ENCODE measurements at places on chromosomes 12 and 14.

- DNase-seq: no peak
Observed at GRCh38 chr14:103286460-103286859, 47.6 kb upstream of the EIF5 start.

DNA sequence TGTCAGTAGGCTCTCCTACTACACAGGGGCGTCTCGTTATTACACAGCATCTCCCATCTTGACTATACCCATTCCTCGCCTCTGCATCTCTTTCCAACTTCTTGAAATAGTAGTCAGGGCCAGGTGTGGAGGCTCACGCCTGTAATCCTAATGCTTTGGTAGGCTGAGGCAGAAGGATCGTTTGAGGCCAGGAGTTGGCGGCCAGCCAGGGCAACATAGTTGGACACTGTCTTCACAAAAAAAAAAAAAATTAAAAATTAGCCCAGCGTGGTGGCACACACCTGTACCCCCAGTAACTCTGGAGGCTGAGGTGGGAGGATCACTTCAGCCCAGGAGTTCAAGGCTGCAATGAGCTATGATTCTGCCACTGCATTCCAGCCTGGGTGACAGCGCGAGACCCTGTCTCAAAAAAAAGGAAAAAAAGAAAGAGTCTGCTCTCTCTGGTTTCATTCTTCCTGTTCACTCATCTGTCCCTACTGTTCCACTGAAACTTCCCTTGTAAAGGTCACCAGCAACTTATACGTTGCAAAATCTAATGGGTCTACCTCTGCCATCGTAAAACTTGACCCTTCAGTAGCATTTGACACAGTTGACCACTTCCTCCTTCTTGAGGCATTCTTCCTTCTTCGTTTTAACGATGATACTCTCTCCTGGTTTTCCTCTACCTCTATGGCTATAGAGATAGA, 41.0 kb upstream of the PTGR2 start:
- no peak for DNase-seq

- no peak for DNase-seq
Observed at GRCh38 chr14:91891101-91891500, 23.8 kb upstream of the TC2N start.

GRCh38 chr14:99612071-99612737, 8.2 kb upstream of the CCDC85C start:
- no peak for DNase-seq

- DNase-seq: no peak
Observed at GRCh38 chr12:51118706-51119105, 35.3 kb upstream of the CSRNP2 start.

GRCh38 chr12:2941524-2941923, 17.7 kb upstream of the TEAD4 start:
- no peak for DNase-seq

DNA sequence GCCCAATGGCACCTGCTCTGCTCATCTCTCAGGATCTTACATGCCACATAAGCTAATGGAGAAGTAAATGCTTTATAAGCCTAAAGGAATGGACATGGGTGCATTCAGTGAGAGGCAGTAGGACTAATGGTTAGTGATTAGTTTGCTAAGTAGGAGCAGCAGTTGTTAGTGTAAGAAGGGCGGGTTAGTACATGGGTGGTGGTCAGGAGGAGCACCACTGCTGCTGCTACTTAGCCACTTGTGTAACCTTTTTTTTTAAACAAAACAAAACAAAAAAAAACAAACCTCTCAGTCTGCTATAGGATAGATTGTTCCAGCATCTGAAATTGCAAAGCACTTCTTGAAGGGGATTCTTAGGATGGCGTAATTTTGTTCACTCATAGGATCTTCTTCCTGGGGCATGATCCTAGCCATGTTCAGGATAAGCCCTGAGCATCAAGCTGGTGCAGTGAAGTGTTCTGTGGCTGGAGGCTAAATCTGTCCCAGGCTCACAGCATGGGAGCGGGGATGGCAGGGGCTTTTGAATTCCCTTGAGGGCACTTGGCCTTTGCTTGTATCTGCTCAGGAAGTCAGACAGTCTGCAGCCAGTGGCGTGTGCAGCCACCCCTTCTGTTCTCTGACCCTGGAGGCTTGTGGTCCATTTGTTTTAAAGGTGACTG, 63.6 kb downstream of the CHST11 start:
- DNase-seq: no peak

- no peak for DNase-seq
Observed at GRCh38 chr12:56641219-56641618, 4.6 kb downstream of the ATP5F1B start.

GRCh38 chr12:124311292-124312109, 16.6 kb downstream of the RFLNA start:
- DNase-seq: no peak

- DNase-seq: no peak
Observed at GRCh38 chr14:87041290-87042020, 951.5 kb downstream of the GALC start.

DNA sequence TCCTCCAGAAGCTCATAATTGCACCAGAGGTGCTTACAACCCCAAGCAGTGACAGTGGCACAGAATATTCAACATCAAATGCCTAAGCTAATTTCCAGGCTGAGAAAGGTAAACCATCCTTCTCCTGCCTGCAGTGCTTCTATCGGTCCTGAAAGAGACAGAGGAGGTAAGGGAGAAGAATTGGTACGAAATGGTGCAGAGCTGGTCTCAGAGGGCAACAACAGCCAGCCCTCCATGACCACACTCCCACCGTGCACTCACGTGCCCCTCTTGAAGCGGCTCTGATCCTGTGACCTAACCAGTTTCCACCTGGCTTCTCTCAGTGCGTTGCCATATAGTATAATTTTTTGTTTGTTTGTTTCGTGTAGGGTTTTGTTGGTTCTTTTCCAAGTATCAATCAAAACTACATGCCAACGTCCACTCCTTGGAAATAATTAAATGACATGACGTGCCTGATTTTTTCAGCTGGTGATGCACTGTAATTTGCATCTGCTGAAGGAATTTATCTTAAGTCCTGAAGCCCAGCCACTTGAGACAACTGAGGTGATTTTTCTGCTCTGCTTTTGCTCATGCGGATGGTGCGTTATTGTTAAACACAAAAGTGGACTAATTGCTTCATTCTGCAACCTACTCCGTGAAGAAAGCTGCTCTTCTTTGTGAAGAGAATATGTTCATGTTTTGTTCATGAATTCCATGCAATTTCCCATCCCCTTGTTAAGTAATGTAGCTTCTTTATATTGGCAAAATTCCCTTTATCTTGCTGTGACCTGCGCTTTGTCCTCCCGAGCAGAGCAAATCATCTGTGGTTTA, 1.3 kb upstream of the ATP2A2 start:
- DNase-seq: no peak

DNA sequence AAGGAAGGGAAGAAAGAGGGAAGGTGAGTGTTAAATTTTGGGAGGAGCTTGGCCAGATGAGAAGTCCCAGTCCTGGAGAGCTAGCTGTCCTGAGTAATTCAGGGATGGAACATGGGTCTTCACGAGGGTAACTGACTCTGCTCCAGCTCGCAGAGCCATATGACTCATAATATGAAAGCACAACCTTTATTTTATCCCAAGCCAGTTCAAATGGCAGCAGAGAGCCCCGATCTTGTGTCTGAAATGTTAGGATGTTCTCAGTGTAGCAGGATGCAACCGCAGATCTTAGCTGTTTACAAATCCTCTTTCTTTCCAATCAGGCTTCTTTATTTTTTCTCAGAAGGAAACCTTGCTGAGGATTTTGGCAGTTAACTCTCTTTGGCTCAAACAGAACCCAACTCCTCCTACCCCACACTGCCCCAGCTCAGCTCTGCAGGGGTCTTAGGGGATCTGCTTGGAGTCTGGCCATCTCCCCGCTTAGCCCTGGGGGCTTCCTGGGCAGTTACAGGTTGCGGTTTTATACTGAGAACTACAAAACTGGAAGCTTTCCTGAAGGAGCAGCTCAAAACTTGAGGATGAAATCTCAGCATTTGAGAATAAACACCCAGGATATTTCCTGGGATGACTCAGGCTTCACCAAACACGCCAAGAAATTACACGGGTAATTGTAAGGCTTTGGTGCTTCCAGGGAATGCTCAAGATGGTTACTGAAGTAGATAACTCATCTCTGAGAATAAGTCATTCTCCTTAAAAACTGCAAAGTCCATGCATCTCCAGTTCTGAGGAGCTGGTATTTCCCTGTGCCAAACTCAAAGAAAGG, 92.5 kb downstream of the VCPKMT start:
- DNase-seq: peak; percentile 79

- DNase-seq: peak; percentile 73
Observed at GRCh38 chr12:124856132-124856841, 7.4 kb downstream of the SCARB1 start.

DNA sequence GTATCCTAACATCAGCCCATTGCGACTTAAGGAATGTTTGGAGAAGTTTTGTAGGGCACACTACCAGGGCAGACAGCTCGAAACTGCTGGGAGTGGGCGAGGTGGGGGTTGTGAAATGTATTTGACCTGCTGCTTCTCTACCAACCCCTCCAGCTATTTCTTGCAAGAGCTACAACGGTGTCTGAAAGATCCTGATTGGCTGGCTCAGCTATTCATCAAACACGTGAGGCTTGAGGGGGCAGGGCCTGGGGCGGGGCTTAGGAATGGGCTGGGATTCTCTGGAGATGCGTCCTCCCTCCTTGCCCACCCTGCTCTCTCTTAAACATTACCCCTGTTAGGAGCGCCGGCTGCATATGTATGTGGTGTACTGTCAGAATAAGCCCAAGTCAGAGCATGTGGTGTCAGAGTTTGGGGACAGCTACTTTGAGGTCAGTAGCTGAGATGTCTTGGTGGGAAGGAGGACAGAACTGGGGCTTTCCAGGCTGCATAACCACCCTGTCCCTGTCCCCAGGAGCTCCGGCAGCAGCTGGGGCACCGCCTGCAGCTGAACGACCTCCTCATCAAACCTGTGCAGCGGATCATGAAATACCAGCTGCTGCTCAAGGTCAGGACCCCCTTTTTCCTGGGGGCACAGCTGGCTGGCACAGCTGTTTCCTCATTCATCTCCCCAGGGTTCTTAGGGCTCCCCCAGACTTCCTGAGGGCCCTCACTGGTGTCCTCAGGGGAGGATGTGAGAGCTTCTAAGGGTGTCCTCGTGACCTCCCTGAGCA, 3.1 kb downstream of the ARHGEF25 start:
- peak; percentile 52 for DNase-seq

- DNase-seq: no peak
Observed at GRCh38 chr12:6332459-6332858, 9.4 kb downstream of the TNFRSF1A start.

- DNase-seq: peak; percentile 44
Observed at GRCh38 chr12:22034709-22035506, 11.1 kb upstream of the CMAS start.

- DNase-seq: peak; percentile 87
Observed at GRCh38 chr14:49999146-49999761, 106.4 kb downstream of the ARF6 start.

GRCh38 chr12:4216187-4216927, 57.2 kb upstream of the CCND2 start:
- no peak for DNase-seq

GRCh38 chr14:37167151-37168047, 5.0 kb downstream of the SLC25A21 start:
- no peak for DNase-seq

DNA sequence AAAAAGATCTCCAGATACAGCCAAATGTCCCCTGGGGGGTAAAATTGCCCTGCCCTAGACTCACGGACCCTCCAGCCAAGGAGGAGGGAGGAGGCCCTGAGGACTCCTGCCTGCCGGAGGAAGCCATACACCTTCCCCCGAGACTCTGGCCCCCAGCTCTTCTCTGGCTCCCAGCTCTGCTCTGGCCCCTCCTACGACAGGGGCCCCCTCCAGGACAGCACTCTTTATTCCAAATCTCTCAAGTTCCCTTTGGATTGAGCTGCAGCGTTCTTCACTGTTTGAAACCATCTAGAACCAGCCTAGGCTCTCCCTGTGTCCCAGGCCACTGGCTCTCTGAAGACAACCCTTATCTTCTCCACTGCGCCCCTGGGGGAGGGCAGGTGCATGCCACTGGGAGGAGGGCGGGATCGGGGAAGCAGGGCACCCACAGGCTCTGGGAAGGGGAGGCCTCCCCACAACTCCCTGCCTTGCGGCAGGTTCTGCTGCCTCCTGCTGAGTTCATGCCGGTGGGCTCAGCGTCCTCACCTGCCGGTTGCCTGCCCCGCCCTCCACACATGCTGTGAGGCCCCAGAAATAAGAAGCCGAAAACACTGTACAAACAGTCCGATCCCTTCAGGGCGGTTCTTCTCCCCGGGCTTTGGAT, 112.7 kb downstream of the DICER1 start:
- DNase-seq: no peak

- DNase-seq: peak; percentile 20
Observed at GRCh38 chr12:64531665-64532334, 78.5 kb upstream of the RASSF3 start.

GRCh38 chr14:74697543-74697942, 15.3 kb downstream of the AREL1 start:
- no peak for DNase-seq

DNA sequence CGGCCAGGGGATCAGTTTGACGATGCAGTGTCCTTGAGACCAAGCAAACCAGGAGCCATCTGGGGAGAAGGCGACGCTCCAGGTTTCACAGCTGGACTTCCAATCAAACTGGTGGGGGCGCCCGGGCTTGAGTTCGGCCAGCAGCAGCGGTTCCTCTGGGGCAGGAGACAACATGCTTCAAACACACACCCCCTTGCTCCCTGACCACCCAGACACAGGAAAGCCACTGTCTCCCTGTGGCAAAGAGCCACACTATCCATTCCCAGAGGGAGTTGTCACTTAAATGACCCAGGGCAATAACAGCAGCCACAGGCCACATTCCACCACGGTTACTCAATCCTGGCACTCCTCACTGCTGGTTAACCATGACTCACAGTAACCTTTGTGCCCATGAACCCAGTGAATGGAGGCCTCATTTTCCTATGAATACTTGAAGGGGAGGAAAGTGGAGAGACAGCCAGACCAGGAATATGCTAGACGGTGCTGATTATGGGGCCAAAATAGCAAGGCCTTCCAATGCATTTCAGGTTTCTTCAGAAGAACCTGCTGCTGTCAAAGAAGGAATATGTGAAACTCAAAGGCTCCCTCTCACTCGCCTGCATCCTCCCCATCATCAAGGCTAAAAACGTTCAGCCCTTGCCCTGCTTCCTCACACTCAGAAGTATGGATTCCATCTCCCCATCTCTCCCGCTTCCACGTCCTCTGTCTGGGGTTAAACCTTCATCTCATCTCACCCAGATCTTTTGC, 8.5 kb downstream of the WSB2 start:
- peak; percentile 73 for DNase-seq

DNA sequence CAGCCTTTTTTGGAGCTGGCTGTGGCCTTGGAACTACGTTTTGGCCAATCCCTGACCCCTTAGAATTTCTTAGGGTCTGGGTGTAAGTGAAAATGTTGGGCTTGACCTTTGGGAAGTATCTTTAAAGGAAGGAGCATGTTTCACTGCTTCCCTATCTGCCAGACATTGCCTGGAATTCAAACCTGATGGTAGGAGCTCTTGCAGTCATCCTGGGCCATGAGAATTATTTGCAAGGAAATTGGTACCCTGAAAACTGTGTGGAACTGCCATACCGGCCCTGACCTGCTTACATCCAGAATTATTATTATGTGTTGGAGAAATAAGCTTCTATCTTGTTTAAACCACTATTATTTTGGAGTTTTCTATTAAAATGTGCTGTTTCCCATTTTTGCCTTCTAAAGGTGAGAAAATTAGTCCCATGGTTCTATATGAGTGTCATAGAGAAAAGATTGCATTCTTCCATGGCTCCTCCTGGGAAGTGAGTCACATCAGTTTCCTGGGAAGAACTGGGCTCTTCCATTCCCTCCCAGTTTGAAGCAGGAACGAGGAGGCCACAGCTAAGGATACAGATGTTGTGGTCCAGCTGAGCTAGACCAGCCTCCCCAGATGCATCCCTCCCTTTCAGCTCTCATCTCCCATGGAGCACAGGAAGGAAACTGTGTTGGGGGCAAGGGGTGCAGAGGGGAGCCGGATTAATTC, 9.5 kb upstream of the PGF start:
- DNase-seq: no peak
